ENCODE measurements at places on chromosomes 6 and 20. TPM values are rescaled to one million over a fixed set of nuclear protein-coding genes. Genes with fewer than 3 reads are reported as not detected.

Gene WTAP
- total RNA-seq = 124 TPM

Gene MYLK4
- 0.15 TPM for total RNA-seq

Gene KIF25
- not detected for total RNA-seq

Gene CST4
- total RNA-seq = not detected

Gene CGAS
- 48.2 TPM for total RNA-seq

Gene PPP1R3G
- 0.08 TPM for total RNA-seq
